ENCODE measurements at places on chromosomes 2 and 18. TPM values are rescaled to one million over a fixed set of nuclear protein-coding genes. Genes with fewer than 3 reads are reported as not detected.

GRCh38 chr18:52009958-52010357 is 330.0 kb upstream of the DCC start:
- DNase-seq: no peak

GRCh38 chr2:176140513-176141317 is 10.6 kb upstream of the HOXD4 start:
- peak; percentile 69 for DNase-seq

DNA sequence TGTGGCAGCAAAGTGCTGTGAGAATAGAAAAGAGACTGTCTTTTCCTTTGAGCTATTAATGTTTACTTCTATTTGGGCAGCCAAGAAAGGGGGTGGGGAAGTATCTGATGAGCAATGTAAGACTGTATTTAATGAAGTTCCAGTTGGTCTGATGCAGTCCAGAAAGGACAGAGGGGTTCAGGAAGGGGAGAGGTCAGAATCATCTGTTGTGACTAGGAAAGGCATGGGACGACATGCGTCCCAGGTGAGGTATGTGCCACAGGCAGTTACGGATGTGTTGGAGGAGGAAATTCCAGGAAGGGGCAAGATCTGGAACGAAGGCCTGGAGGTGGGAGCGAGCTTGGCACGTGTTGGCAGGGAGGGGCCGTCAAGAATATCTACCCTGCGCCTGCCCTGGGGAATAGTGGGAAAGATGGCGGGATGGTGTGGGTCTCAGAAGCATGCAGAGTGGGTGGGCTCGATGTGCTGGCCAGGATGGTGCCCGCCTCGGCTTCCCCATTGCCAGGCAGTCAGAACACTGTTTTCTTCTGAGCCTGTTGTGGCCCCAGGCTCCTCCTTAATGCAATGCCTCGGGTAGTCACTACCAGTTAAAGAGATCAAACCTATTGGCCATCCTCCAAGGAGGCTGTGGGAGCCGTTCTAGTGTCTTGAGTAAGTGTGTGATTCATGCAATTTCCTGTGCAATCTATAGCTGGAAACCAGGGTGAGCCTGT is 57.8 kb upstream of the TXNDC2 start:
- no peak for DNase-seq

- no peak for DNase-seq
These were observed 56.9 kb upstream of the CCDC141 start for GRCh38 chr2:179106676-179107428.

- DNase-seq: no peak
These were observed 25.2 kb downstream of the TOGARAM2 start for GRCh38 chr2:29006092-29006979.

- no peak for DNase-seq
These were observed 70.3 kb upstream of the PXDN start for GRCh38 chr2:1814616-1815015.

GRCh38 chr2:148538375-148538774 is 106.2 kb upstream of the EPC2 start:
- DNase-seq: no peak

- DNase-seq: no peak
These were observed 174.2 kb downstream of the PRPF40A start for GRCh38 chr2:152542995-152543481.

DNA sequence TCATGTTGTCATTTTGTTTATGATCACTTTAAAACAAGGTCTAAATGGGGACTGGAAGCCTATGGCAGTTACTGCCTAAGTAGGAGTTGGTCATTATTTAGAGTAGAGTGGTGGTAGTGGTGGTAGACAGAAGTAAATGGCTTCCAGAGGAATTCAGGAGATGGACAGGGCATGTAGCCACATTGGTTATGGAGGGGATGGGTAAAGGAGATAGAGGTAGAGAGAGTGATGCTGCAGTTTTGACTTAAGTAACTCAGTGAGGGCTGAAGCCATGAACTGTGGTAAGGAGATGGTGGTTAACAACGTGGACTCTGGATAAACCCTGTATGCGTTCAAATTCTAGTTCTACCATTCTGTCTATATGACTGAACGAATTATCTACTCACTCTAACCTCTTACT is 61.6 kb upstream of the NOSTRIN start:
- DNase-seq: no peak

DNA sequence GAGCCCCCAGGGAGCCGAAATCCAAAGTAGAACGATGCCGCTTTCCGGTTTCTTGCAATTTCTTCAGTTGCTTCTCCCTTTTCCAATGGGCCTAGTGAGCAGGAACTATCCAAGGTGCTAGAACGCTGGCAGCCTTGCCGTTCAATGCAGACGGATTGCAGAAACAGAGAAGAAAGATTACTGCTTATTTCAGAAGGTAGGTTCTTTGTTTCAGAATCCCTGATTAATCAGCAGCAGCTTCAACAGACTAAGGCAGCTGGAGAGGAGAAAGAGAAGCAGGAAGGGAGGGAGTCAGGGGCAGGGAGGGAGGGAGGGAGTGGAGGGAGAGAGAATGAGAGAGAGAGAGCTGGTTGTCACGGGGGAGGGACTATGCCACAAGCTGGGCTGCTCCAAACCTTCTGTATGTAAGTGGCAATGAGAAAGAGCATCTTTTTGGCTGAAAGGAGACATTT is 576 bp downstream of the NYAP2 start:
- DNase-seq: no peak

GRCh38 chr2:189350540-189351209 is 90.6 kb upstream of the WDR75 start:
- DNase-seq: peak; percentile 36

GRCh38 chr2:57821088-57821487 is 225.5 kb upstream of the VRK2 start:
- no peak for DNase-seq

DNA sequence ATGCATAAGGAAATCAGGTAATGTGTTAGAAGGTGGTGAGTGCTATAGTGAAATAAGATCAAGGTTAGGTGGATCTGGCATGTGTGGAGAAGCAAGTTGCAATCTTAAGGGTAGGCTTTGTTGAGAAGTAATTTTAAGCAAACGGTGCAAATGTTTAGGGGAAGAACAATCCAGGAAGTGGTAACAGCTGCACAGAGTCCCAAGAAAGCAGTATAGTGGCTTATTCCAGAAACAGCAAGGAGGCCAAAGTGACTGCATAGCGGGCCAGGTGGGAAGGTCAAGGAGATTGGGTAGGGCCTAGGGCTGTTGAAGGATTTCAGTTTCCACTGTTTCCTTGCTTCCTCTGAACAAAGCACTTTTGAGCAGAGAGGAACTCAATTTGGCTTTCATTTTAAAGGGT is 30.0 kb upstream of the RAB1A start:
- no peak for DNase-seq

DNA sequence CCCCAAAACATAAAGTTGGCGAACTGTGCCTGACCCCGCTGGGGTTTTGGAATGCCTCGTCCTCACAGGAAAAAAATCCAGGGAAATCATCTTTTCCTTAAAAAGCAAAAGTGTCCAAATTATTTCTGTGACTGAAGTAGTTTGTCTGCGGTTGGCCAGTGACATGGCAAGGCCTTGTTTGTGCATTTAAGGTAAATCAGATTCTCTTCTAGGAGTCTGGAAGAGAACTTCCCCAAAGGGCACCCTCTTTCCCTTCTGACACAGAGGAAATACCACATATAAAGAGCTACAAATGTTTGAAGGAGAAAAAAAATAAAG is 737 bp upstream of the CYB5A start:
- no peak for DNase-seq

DNA sequence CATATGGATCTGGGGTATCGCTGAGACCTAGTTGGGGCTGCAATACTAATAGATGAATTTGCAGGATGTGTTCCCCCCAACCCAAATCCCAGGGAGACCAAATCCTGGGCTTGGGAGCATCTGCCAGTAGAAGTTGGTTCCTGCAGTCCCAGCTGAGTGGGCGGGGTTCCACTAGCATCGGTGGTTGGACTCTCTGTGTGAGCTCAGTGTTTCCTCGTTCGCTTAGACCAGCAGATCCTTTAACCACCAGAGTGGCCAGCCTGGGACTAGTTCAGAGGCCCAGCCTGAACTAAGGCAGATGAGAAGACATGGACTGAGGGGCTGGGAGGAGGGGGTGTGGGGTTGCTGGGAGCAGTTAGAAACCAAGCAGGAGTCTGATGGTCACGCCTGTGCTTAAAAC is 40.7 kb downstream of the PCARE start:
- no peak for DNase-seq

DNA sequence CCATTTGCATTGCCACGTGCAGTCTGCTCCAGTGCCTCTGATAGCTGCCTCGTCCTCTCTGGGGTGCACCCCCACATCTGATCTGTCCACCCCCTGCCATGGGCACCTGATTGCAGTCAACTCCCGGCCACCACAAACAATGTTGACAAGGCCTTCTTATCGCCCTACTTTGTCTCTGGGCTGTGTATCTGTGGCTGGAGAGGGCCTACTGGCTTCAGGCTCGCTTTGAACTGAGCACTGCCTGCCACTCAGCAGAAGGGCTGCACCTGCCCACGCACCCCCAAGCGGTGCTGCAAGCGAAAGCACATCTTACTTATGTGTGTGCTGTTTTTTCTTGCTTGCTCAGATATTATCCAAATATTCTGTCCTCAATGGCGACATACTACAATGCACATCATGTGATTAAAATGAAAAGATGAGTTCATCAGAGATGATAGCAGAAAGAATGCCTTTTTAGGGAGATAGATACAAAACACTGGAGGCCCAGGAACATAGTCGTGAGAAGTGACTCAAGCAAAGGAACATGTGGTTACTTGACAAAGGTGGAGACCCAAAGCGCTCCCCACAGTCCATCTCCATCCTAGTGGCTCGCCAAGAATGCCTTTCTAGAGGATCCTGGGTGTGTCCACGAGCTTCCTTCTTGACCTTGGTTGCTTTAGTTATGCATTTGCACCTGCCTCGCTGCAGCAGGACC is 28.8 kb downstream of the FBLN7 start:
- DNase-seq: no peak

- DNase-seq: no peak
These were observed 78.2 kb upstream of the GCFC2 start for GRCh38 chr2:75788902-75789301.

DNA sequence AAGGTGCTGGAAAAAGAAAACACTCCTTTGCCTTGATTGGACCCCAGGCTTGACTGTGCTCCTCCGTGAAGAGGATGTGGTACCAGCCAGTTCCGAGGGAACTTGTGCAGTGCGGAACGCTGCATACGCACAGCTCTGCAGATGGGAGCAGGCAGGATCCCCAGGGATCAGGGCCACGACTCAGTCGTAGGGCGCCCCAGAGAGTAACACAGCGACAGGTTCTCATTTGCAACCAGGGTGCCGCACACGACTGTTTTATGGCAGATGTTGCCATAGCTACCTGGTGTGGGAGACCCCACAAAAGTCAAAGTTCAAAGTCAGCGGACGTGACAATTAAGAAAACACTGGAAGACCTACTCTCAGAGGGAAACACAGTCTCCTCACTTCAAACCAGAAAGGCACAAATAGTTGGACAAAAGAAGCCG is 779 bp downstream of the MALL start:
- no peak for DNase-seq

DNA sequence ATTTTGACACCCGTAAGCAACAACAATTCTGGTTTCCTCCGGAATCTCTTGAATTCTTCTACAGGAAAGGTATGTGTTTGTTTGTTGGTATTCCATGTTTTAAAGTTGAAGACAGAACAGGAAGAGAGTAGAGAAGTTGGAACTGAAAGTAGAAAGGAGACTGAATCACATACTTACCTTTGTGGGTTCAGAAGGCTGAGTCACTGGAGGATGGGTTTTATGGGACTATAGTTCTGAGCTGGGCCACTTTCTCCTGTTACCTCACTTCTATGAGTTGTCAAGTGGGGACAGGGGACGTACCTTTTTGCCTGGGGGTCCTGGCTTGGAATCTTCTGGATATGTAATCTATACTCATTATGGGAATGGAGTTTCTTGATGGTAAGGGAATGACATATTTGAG is 40.9 kb downstream of the KDM3A start:
- DNase-seq: no peak

- no peak for DNase-seq
These were observed 24.9 kb downstream of the TMEM247 start for GRCh38 chr2:46504221-46504620.

Gene CABYR
- not detected for total RNA-seq

Gene TRPM8
- total RNA-seq: not detected

Gene STK11IP
- total RNA-seq: 13.6 TPM

Gene SLC5A7
- 0.11 TPM for total RNA-seq

Gene FRZB
- total RNA-seq: 3.7 TPM

Gene AFF3
- 7.4 TPM for total RNA-seq

Gene GTF2A1L
- not detected for total RNA-seq

Gene KATNAL2
- 0.93 TPM for total RNA-seq
